IPS DF 6.9 (cell line): ENCODE measurements at places on chromosomes 2 and 18.
A peak's percentile ranks its signal among the peaks of the same experiment; 100 is the strongest.

- no peak for DNase-seq
These were observed 4.7 kb downstream of the ZEB2 start for GRCh38 chr2:144515099-144515695.

GRCh38 chr2:224711381-224711780 lies 4.8 kb downstream of the CCDC195 start:
- DNase-seq = no peak

GRCh38 chr2:9811679-9812511 lies 31.4 kb upstream of the TAF1B start:
- DNase-seq = no peak

GRCh38 chr18:68520406-68521075 lies 194.4 kb downstream of the TMX3 start:
- DNase-seq = no peak

DNA sequence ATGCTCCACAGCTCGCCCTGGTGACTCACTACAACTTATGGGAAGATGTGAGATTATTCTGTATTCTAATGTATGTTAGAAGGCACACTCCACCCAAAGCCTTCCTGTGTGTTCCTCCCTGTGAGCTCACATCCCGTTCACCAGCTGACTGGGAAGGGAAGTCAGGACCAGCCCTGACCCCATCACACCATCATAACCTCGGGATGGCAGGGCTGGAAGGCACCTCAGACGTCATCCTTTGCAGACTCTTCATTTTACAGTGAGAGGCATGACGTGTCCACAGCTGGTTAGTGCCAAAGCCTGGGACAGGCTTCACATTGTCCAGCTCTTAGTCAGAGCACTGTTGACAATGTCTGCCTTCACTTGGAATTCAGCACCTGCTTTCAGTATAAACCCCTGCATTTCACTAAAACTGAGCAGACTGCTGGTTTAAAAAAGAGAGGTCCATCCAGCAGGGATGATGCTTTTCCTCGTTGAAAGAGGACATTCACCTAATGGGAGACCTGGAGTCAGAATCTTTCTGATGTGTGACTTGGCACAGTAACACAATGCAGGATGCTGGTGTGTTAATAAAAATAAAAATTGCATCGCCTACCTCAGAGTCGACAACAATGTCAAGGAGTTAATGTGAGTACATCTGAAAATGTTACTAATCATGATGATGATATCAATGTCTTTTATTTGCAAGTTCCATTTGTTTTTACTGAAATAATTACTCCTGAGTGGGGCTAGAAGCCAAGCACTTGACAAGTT lies 418.0 kb upstream of the TNP1 start:
- DNase-seq = no peak

GRCh38 chr18:36212301-36213171 lies 25.2 kb downstream of the MOCOS start:
- DNase-seq = no peak

GRCh38 chr2:198042189-198042588 lies 237.8 kb downstream of the PLCL1 start:
- DNase-seq = no peak

- DNase-seq = no peak
These were observed 784.0 kb upstream of the FSHR start for GRCh38 chr2:49938268-49938667.

- DNase-seq = no peak
These were observed 30.0 kb downstream of the SCTR start for GRCh38 chr2:119494163-119494790.

DNA sequence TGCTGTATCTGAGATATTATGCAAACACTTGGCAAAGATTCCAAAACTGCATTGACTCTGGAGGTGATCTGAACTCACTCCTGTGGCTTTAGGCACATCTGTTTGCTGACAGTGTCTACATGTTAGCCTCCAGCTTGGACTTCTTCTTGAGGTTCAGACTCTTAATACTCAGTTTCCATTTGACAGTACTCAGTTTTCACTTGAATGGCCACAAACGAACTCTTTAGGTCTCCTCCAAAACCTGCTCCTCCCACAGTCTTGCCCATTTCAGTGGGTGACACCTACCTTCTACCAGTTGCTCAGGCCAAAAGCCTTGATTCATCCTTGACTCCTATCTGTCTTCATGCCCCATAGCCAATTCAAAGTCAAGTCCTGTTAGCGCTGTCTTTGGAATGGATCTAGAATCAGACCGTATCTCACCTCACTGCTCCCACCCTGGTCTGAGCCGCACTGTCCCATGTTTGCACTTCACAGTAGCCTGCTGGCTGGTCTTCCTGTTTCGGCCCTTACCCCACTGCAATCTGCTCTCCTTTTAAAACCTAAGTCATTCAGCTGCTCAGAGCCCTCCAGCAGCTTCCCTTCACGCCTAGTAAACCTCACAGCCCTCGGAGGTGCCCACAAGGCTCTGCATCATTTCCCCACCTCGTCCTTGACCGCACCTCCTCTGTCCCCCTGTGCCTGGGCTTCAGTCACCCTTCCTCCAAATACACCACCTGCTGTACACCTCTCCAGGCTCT lies 10.5 kb downstream of the ATG16L1 start:
- no peak for DNase-seq

DNA sequence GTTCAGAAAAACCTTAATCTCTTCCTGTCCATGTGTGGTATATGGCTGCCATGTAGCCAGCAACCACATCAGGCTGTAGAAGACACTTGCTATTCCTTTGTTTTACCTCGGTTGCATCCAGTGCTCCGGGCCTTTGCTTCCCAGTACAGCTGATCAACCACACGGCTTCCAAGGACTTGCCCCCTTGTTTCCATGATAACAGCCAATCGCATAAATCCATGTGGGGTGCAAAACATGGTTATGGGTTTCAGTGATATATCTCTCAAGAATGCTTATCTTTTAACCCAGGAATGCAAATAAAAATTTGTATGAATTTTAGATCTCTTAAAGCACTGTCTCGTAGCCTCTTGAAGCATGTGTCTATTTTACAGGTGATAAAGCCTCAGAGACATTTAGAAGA lies 118.3 kb downstream of the MGAT5 start:
- no peak for DNase-seq

DNA sequence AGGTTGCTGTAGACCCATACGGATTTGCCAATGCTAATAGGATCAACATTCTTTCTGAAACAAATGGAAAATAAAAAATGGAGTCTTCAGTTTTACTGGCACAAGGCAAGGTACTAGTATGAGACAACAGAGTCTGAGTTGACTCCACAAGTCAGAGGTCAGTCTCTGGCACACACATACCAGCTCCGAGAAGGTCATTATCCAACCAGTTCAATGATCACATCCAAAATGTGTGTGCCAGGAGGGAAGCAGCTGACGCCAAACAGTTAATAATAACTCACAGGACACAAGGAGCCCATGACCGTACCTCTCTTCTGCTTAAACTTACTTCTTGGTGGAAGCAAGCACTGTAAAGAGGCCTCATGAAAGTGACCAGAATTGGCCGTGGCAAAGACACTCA lies 528.6 kb downstream of the ZNF516 start:
- DNase-seq = no peak

- DNase-seq = no peak
These were observed 12.4 kb upstream of the DTNB start for GRCh38 chr2:25685741-25686140.

DNA sequence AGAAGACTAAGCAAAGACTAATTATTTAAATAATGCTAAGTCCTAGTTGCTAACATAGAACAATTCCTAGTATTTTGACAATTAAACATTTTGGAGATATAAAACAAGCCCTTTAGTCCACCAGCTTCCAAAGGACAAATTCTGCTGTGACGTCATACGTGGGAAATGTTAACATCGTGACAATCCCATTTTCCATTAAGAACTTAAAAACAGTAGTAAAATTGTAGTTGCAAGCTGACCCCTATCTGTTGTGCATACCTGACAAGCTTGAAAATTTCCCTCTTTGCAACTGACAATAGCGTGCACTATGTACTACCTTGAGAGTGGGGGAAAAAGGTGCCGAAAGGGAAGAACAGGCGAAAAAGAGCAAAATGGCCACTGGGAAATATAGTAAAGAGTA lies 279.8 kb downstream of the ZNF521 start:
- no peak for DNase-seq

- DNase-seq = no peak
These were observed 12.0 kb downstream of the SIGLEC15 start for GRCh38 chr18:45837283-45838070.

DNA sequence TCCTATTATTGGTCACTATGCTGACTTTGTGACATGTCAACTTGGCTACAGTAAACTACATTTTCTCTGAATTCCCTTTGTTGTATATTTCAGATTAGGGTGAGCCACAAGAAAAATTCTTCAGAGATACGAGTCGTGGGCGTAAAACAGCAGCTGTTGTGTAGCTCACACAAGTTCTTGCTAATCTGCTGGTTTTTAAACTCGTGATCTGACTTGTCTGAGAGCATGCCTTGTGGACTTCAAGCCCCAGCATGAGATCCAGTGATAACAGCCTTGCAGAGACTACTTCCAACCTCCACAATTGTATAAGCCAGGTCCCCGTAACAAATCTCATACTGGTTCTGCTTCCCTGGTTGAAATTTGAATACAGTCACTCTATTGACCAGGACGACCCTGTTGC lies 259.8 kb upstream of the LYPD1 start:
- no peak for DNase-seq

DNA sequence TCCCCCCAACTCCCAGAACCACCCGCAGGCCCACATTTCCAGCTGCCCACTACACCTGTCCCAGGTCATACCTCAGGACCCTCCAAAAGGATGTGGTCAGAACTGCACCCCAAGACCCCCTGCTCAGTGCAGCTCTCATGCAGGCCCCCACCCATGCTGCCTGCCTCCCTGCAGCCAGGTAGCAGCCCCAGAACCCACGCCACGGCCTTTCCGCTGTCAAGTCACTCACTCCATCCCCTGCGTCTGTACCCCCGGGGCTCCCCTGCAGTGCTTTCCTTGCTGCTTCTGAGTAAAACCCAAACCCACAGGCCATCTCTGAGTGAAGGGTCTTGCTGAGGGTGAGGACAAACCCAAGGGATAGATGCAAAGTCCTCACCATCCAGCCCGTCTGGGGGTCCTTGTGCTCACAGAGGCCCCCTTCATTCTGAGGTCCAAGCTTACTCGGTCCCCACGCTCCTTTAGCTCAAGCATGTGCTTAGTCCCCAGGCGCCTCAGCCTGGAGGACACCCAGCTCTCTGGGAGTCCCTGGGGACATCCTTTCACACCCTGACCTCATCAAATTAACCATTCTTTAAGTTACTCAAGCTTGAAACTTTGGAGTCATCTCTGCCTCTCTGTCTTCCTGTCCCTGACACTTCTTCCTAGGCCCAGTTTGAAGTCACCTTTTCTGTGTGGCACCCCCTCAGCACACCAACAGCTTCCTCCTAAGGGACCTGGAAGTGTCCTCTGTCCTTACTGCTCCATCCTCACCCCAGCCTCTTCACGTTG lies 130.1 kb downstream of the SMAD7 start:
- DNase-seq = no peak

GRCh38 chr2:174682578-174683391 lies 81.5 kb downstream of the CHRNA1 start:
- DNase-seq = no peak

DNA sequence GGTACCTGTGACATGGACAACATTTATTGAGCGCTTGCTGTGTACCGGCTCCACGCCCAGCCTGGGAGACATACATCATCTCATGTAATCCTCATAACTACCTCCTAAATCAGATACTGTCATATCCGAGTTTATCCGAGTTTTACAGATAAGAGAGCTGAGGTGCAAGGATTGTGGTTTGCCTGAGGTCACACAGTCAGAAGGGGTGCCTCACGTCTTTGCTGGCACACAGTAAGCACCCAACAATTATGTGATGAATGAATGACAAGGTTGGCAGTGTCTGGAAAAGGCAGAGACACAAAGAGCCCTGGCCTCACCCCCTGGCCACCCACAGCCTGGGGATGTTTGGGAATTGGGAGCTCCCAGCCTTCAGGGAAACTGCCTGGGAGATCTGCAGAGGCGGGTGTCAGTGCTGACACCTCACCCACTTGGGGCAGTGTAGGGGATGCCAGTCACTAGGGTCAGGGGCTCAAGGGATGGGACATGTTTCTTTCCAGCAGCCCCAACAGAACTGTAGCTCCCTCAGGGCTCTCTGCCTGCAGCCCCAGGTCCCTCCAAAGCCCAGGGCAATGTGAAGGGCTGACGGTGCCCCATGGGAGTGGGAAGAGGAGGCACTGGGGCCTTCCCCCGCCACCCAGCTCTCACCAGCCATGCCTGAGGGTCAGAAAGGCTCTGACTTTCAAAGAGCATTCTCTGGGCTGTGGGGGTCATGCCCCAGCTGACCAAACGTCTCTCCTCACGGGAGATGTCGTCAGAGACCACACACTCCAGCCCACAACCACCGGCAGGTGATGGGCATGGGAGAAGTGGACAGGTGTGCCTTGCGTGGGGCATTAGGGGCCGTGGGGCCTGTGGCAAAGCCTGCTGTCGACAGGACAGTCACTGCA lies 157.5 kb downstream of the ZFP36L2 start:
- DNase-seq = no peak

GRCh38 chr18:79644006-79644665 lies 35.5 kb upstream of the CTDP1 start:
- peak; percentile 58 for DNase-seq

DNA sequence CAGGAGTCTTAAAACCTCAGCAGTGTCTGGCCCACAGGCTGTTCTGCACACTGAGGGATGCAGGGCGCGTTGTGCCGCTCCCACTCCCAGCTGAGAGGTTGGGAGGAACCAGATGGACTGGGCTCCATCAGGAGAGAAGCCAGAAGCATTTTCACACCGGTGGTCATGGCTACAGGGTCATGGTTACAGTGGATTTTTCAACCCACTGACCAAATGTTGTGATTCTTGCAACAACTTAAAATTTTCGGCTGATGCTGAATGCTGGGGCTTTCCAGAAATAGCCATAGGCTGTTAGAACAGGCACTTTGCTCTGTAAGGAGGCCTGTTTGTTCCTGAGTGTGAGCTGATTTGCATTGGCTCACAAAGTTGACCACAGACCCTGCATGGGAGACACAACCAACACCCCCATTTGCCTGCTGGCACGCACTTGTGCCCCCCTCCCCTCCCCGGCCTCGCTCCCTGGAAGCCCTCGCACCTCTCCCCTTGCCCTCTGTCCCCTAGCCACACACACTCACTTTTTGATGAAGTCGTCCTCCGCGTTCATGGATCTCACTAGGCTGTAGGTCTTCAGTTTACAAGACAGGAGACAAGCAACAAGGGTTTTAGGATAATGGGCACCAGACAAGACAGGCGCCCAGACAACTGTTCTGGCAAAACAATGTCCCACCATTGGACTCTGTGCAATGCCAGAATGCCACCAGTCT lies 3.4 kb downstream of the LPIN1 start:
- no peak for DNase-seq
